Ecto neural progenitor cell (in vitro differentiated cells): ENCODE measurements at places on chromosomes 6 and 20.

DNA sequence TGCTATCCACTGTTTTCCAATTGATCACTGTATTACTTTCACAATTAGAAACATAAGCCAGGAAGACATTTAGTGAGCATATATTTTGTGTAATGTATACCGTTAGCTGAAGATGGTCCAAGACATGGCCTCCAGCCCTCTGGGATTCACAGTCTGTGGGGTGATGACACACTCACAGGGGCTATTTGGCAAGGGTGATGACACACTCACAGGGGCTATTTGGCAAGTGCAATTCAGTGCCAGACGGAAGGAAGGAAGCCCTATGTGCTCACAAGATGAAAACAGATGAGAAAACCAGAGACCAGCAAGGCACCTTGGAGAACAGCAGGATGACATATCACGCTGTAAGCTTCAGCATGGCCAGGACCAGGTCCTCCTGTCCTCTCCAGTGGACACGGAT, 183.7 kb downstream of the MBOAT1 start:
- no peak for DNase-seq

- DNase-seq, result no peak
Observed at GRCh38 chr6:150482883-150483409, 114.1 kb downstream of the IYD start.

GRCh38 chr6:100266494-100267401, 198.0 kb downstream of the SIM1 start:
- DNase-seq, result no peak

DNA sequence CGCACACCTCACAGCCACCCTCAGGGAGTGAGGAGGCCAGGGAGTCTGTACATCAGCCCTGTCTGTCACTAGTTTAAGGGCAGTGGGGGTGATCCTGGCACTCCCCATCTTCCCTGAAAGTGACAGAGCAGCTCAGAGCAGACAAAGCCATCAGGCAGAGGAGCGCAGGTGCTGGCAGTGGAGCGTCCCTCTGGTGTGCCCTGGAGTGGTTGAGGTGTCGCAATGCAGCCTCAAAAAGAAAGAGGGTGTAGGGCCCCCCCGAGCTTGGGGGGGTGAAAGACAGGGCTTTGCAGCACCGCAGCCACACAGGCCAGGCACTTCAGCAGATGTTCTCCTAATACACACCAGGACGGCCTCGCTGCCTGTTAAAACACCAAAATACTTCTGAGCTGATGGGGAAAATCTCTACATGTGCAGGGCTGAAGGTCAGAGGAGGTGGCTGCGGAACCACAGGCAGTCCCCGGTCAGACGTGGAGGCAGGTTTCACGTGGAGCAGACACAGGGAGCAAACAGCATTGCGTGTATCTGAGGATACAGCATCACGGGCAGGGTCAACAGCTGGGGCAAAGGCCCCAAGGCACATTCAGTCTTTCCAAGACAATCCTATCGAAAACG, 69.5 kb downstream of the PREX1 start:
- no peak for DNase-seq

GRCh38 chr6:142796024-142796423, 149.0 kb downstream of the HIVEP2 start:
- no peak for DNase-seq

GRCh38 chr6:169961772-169962561, 210.5 kb downstream of the ERMARD start:
- peak; percentile 77 for DNase-seq

GRCh38 chr6:53741034-53741823, 53.6 kb upstream of the LRRC1 start:
- no peak for DNase-seq

GRCh38 chr20:57198132-57199072, 68.0 kb downstream of the BMP7 start:
- DNase-seq, result peak; percentile 58

DNA sequence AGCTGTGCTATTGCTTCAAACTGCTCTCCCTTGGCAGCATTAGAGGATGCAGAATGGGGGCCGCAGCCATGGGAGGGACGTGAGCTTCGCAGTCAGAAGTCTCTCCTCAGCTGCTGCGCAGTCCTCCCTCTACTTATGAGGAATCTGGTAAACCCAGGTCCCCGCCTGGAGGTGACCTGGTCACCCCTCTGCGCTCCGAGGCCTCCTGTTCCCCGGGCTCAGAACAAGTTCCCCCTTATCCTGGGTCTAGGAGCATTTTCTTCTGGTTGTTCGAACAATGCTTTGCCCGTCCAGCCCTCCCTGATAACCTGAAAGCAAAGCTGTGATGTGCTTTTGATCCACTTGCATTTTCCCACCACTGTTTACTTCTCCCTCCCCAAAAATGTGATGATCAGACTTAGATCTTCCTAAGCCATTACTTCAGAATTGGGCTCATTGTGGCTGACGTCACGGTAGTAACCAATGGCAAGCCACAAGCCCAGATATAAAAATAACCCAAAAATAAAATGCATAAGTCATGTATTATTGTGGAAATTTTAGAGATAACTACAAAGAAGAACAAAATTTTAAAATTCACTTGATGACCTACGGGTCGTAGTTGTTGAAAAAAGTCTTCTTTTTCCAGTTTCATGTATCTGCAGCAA, 80.7 kb downstream of the SERAC1 start:
- DNase-seq, result no peak

- DNase-seq, result no peak
Observed at GRCh38 chr6:164744301-164744700, 565.1 kb downstream of the C6orf118 start.

GRCh38 chr6:21527731-21528130, 65.8 kb upstream of the SOX4 start:
- DNase-seq, result no peak

- no peak for DNase-seq
Observed at GRCh38 chr20:35849706-35850105, 77.9 kb downstream of the PHF20 start.
